Spleen (tissue), 13 donors: ENCODE measurements at places on chromosomes 6 and 20.

- no peak for DNase-seq
- H3K27ac ChIP-seq, result no peak overlapping the region
- H3K4me3 ChIP-seq, result no peak overlapping the region
- no peaks in the 10 kb centered on the region for H3K4me1 ChIP-seq
- H3K36me3 ChIP-seq, result peaks cover 54% of the 10 kb centered on the region
These were observed 11.6 kb downstream of the PIGT start for GRCh38 chr20:45427236-45428149.

GRCh38 chr6:37906121-37906520, 86.6 kb downstream of the ZFAND3 start:
- no peaks in the 10 kb centered on the region for H3K27me3 ChIP-seq
- peaks cover 42% of the 10 kb centered on the region for H3K4me1 ChIP-seq
- no peak for DNase-seq
- H3K36me3 ChIP-seq, result no peaks in the 10 kb centered on the region
- no peak overlapping the region for H3K4me3 ChIP-seq

GRCh38 chr6:85677234-85677956, 34.7 kb upstream of the SYNCRIP start:
- peaks cover 25% of the 10 kb centered on the region for H3K36me3 ChIP-seq
- no peak for DNase-seq
- H3K4me1 ChIP-seq, result peaks cover 37% of the 10 kb centered on the region
- peak overlapping the region; percentile 95 for H3K27ac ChIP-seq
- H3K4me3 ChIP-seq, result peak overlapping the region; percentile 74

DNA sequence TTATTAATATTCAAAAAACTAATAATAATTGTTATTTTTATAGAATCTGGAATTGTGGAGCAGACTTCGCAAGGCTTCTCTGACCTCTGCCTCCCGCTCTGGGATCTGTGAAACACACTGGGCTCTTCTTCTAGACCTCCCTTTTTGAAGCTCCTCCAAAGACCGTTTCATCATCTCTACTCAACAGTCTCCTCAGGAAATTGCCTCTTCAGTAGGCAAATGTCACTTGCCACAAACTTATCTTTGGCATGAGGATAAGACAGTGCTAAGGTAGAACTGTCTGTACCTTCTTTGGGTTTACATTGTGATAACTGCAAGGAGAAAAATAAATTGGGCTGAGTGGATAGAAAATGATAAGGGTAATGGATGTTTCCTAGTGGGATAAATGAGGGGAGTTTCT, 2.3 kb upstream of the MAS1L start:
- H3K4me1 ChIP-seq, result no peaks in the 10 kb centered on the region
- H3K36me3 ChIP-seq, result no peaks in the 10 kb centered on the region
- no peaks in the 10 kb centered on the region for H3K27me3 ChIP-seq
- no peak for DNase-seq
- H3K27ac ChIP-seq, result no peak overlapping the region

DNA sequence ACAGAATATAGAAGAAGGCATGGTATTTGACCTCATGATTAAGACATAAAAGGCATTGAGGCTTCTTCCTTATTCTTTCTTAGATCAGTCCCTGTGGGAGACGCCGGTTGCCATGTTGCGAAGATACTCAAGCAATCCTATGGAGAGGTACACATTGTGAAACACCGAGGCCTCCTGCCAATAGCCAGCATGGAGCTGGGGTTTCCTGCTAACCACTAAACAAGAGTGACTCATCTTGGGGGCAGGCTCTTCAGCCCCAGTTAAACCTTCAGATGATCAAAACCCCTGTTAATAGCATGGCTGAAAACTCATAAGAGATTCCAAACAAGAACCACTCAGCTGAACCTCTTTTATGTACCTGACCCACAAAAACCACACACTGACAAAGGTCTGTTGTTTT, 478.8 kb downstream of the CD83 start:
- no peaks in the 10 kb centered on the region for H3K27me3 ChIP-seq
- H3K4me3 ChIP-seq, result no peak overlapping the region
- H3K4me1 ChIP-seq, result peaks cover 6% of the 10 kb centered on the region
- H3K27ac ChIP-seq, result no peak overlapping the region
- DNase-seq, result no peak

DNA sequence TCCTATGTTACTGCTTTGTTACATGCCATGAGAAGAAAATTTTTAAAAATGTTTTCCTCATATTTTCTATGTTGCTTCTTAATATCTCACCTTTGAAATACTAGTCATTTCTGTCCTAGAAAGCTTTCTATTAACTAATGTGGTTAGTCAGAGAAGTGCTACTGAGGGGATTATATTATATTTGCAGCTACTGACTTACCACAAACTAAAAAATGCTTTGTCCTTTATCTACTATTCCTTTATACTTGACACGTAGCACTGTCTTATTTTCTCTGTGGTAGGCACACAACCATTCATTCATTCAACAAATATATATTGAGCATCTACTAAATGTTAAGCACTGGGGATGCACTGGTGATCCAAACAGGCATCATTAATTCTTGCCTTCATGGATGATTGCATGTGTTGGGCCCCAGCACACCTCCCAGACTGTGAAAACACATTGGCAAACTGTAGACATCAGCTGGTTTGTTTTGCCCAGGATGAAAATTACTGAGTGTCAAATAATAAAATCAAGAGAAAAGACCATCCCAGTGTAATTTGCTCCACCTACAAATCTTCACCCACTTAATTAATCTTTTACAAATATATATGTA, 10.7 kb upstream of the MLIP start:
- no peaks in the 10 kb centered on the region for H3K27me3 ChIP-seq
- DNase-seq, result no peak

DNA sequence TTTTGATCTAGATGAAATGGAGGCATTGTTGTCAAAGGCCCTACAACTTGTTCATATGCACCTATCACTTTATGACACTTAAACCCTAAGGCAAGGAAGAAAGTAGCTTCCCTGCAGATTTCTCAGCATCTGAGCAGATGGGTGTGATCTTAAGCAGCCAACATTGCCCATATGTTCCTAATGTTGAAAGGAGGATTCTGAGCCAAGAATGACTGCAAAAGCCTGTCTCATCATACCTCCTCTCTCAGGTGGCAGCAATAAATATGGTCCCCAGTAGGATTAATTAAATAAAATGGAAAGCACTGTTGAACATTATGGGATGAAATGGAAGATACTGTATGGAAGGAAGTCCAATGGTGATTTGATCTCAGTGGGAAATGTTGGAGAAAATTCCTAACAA, 538.1 kb upstream of the MAN1A1 start:
- no peaks in the 10 kb centered on the region for H3K4me1 ChIP-seq
- DNase-seq, result no peak
- H3K27me3 ChIP-seq, result no peaks in the 10 kb centered on the region
- H3K36me3 ChIP-seq, result no peaks in the 10 kb centered on the region
- no peak overlapping the region for H3K27ac ChIP-seq
- H3K4me3 ChIP-seq, result no peak overlapping the region
